ENCODE measurements at places on chromosomes 7 and 10.

GRCh38 chr7:74479961-74480829 is 26.5 kb downstream of the GTF2IRD1 start:
- DNase-seq: peak; percentile 65
- peaks cover 34% of the 10 kb centered on the region for H3K4me1 ChIP-seq
- H3K27ac ChIP-seq: peak overlapping the region; percentile 95
- H3K4me3 ChIP-seq: peak overlapping the region; percentile 45

DNA sequence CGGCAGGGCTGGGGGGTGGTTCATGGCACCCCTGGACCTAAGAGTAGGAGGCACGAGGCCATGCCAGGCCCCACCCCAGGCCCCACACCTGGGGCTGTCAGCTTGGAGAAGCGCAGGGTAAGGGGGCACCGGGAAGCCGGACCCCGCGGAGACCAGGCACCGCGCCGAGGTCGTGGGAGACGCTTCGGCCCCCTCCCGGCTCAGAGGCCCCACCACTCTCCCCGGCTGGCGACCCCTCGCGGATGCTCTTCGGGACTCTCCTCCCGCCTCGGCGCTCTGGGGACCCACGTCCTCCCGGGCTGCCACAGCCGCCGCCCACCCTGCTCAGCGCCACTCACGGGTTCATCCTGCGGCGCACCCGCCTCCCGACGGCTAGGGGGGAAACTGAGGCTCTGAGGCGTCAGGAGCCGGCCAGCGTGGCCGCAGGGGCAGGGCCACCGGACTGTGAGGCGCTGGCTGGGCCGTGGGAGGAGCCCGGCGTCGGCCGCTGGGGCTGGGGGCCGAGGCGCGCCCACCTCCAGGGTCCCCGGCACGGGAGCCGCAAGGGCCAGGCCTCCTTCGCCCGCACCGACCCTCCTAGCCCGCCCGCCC is 25.9 kb downstream of the PDGFA start:
- H3K4me3 ChIP-seq: no peak overlapping the region
- H3K27me3 ChIP-seq: no peaks in the 10 kb centered on the region
- DNase-seq: no peak
- no peaks in the 10 kb centered on the region for H3K4me1 ChIP-seq
- H3K36me3 ChIP-seq: no peaks in the 10 kb centered on the region
- H3K27ac ChIP-seq: no peak overlapping the region

DNA sequence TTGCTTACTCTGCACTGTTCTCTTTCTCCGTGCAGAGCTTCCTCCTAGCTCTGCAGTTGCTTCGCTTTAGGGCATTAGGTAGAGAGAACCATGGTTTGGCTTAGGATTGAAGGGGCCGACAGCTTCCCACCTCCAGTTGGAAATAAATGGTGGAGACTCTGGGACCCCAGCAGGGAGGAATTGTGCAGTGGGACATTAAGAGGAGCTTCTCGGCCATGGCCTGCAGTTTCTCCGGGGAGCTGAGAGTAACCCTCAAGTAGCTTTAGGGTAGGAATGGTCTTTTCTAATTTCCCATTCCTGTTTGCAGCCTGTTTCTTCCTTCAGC is 1.2 kb downstream of the SUFU start:
- peaks cover 3% of the 10 kb centered on the region for H3K4me1 ChIP-seq
- peak overlapping the region; percentile 98 for H3K4me3 ChIP-seq
- H3K36me3 ChIP-seq: no peaks in the 10 kb centered on the region
- no peak for DNase-seq

DNA sequence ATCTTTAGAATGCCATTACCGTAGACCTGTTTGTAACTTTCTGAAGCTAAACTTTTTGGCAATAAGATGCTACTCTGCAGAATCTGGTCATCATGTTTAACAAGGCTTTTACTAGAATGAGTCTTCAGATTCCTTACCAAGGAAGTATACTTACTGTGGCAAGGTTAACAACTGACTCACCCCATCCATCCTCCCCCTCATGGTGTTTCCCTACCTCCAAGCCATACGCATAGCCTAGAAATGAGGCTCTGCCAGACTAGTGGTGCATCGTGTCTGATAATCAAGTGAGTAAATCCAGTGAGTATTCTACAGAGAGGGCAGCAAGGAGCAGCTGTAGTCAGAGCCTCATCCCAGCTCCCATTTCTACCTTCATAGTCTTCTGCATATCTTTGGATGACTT is 223.6 kb downstream of the IPMK start:
- no peaks in the 10 kb centered on the region for H3K36me3 ChIP-seq
- H3K4me3 ChIP-seq: no peak overlapping the region
- no peak for DNase-seq
- no peak overlapping the region for H3K27ac ChIP-seq
- no peaks in the 10 kb centered on the region for H3K27me3 ChIP-seq

GRCh38 chr7:90180649-90181048 is 26.4 kb downstream of the STEAP1 start:
- H3K27ac ChIP-seq: no peak overlapping the region
- H3K36me3 ChIP-seq: no peaks in the 10 kb centered on the region
- H3K4me3 ChIP-seq: no peak overlapping the region
- no peaks in the 10 kb centered on the region for H3K4me1 ChIP-seq
- no peak for DNase-seq

GRCh38 chr7:49714182-49714581 is 59.3 kb upstream of the VWC2 start:
- DNase-seq: no peak
- H3K27ac ChIP-seq: no peak overlapping the region
- no peaks in the 10 kb centered on the region for H3K4me1 ChIP-seq
- H3K4me3 ChIP-seq: no peak overlapping the region
- H3K27me3 ChIP-seq: no peaks in the 10 kb centered on the region

DNA sequence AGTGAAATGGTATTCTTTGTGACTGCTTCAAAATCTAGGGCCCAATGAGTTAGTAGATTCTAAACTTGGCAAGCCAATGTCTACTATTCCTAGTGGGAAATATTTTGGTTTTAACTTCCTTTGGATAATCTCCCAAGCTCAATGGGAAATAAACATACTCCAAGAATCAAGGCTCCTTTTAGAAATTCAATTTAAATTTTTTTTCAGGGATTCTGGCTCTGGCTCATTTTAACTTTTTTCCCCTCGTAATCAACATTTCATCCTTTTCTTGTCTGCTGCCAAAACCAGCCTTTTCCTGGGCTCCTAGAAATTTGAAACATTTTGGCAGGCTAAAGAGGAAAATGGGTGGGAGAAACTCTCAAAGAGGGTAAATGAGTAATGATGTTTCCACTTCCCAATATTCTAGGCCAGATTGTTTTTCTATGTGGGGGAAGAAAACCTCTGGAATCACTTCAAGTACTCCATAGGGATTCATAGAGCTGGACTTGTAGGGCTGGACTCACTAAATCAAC is 85.6 kb upstream of the AGR3 start:
- H3K4me3 ChIP-seq: no peak overlapping the region
- peak overlapping the region; percentile 35 for H3K27ac ChIP-seq
- H3K36me3 ChIP-seq: no peaks in the 10 kb centered on the region
- H3K27me3 ChIP-seq: no peaks in the 10 kb centered on the region

DNA sequence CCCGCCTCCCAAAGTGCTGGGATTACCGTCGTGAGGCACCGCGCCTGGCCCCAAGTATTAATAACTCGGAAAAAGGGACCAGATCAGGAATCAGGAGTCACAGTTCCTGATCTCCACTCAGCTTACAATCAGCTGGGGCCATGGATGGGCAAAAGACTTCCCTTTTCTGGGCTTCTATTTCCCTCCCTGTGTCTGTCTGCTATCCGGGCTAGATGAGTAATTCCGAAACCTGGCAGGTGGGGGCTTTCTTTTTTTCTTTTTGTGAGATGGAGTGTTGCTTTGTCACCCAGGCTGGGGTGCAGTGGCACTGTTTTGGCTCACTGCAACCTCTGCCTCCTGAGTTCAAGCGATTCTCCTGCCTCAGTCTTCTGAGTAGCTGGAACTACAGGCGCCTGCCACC is 11.6 kb downstream of the RPS24 start:
- H3K36me3 ChIP-seq: peaks cover 5% of the 10 kb centered on the region
- H3K27me3 ChIP-seq: no peaks in the 10 kb centered on the region
- H3K4me3 ChIP-seq: no peak overlapping the region
- DNase-seq: no peak
- H3K4me1 ChIP-seq: no peaks in the 10 kb centered on the region

GRCh38 chr7:29276199-29276598 is 81.6 kb downstream of the CHN2 start:
- no peaks in the 10 kb centered on the region for H3K36me3 ChIP-seq
- H3K27ac ChIP-seq: no peak overlapping the region
- H3K4me3 ChIP-seq: no peak overlapping the region
- no peaks in the 10 kb centered on the region for H3K4me1 ChIP-seq
- DNase-seq: no peak
- no peaks in the 10 kb centered on the region for H3K27me3 ChIP-seq

DNA sequence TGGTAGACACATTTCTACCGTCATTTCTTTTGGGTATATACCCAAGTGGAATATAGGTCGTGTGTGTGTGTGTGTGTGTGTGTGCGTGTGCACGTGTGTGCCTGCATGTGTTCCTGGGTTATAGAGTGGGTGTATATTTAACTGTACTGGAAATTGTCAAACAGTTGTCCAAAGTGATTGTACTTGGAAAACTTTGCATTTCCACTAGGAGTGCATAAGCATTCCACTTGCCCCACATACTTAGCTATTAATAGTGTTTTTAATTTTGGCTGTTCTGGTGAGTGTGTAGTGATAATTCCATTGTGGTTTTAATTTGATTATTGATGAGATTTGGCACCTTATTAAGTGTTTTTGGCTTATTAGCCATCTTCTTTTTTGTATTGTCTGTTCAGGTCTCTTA is 25.9 kb downstream of the TRUB1 start:
- no peak for DNase-seq
- H3K27me3 ChIP-seq: no peaks in the 10 kb centered on the region
- H3K36me3 ChIP-seq: no peaks in the 10 kb centered on the region
- no peak overlapping the region for H3K4me3 ChIP-seq

DNA sequence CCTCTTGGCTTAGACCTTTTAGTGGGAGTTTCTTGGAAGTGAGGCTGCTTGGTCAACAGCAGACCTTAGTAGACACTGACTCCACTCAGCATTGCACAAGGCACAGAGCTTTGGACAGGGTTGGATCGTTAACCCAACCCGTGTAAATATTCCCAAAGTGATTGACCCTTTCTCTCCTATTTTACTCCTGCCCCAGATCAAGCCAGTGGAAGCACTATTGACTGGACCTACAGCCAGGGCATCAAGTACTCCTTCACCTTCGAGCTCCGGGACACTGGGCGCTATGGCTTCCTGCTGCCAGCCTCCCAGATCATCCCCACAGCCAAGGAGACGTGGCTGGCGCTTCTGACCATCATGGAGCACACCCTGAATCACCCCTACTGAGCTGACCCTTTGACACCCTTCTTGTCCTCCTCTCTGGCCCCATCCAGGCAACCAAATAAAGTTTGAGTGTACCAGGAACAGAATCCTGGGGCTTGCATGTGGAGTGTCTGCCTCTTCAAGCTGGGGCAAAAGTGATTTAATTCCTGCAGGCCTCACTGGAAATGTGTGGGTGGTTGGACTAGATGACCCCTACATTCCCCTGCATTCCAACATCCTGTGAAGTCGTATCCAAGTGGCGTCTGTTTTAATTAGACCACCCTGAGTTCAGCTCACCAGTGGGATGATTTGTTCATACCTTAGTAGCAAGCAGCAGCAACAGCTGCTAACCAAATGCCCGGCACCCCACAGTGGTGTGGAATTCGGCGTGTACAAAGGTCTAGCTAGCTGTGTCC is 7.5 kb downstream of the CPA1 start:
- no peaks in the 10 kb centered on the region for H3K4me1 ChIP-seq
- no peaks in the 10 kb centered on the region for H3K36me3 ChIP-seq
- no peak overlapping the region for H3K4me3 ChIP-seq
- H3K27me3 ChIP-seq: no peaks in the 10 kb centered on the region

DNA sequence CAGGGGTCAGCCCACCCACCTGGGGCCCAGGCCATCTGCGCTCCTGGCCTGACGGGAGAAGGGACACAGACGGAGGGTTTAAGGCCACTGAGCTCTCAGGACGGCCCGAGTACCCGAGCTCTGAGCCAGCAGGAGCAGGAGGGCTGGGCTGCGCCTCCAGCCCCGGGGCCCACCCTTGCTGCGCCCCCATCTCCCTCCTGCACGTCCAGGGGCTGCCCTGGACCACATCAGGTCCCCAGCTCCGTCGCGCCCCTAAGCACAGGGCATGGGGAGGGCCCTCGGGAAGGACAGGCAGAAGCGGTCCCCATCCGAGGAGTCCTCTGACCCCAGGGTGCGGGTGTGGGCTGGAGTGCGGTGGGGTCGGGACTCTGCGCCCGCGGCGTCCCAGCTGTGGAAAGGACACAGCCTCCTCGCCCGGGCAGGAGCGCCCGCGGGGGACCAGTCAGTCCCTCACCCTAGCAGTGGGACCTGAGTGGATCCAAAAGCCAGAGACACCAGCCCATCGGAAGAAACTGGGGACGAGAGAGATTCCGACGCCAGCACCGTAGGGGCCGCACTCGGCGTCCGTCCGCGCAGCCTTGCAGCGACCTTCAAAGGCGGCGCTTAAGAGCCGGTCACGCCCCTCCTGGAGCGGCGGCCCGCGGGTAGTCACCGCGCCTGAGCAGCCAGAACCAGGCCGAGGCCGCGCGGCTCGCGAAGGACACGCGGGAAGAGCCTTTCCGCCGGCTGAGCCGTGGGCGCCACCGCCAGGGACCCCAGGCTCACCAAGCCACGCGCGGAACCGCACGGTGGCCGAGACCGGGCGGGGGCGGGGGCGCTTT is 15.9 kb downstream of the CAMK2B start:
- no peaks in the 10 kb centered on the region for H3K27me3 ChIP-seq
- H3K36me3 ChIP-seq: no peaks in the 10 kb centered on the region
- DNase-seq: peak; percentile 60
- peak overlapping the region; percentile 55 for H3K27ac ChIP-seq

DNA sequence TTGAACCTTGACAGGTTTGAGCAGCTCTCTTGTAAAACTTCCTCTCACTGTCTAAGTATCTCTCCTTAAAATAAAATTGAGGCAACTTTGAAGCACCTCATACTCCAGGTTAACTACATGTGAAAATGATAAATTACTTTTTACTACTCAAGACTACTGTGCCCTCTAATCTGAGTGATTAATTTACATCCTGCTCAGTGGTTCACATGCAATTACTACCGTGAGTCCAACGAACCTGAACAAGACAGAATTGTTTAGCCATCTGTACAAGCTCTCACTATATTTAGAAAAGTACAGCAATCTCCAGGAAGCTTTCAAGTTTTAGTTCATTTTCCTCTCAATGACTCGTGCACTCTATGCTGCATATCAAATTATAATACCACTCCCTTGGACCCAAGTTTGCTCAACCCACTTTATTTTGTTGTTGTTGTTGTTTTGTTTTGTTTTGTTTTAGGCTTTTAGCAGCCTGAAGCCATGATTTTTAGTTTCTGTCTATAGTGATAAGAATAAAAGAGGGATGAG is 21.2 kb downstream of the PDE1C start:
- H3K4me3 ChIP-seq: no peak overlapping the region
- no peak overlapping the region for H3K27ac ChIP-seq
- DNase-seq: no peak
- no peaks in the 10 kb centered on the region for H3K27me3 ChIP-seq

DNA sequence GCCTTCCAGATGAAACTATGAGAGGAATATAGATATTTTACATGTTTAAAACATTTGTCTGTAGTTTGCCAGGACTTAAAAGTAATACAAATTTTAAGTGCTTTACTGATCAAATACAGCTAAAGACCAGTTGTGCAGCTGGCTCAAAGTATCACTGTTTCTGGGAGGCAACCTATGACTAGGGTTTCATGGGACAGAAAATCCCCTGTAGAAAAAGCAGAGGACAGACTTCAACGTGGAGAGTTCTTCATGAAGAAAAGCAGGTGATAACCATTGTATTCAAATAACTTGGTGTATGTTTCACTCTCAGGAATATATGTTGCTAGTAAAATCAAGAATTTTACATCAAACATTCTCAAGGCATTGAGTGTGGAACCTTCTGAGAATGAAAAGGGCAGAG is 40.9 kb downstream of the PTER start:
- H3K27me3 ChIP-seq: no peaks in the 10 kb centered on the region
- H3K36me3 ChIP-seq: no peaks in the 10 kb centered on the region
- no peaks in the 10 kb centered on the region for H3K4me1 ChIP-seq
- DNase-seq: no peak
- H3K4me3 ChIP-seq: no peak overlapping the region

Measured in breast epithelium (tissue), 4 donors.